ENCODE measurements at places on chromosomes 6 and 20. TPM values are rescaled to one million over a fixed set of nuclear protein-coding genes. Genes with fewer than 3 reads are reported as not detected.

Gene BPIFB2
- 0.85 TPM for polyA plus RNA-seq

Gene HTR1E
- not detected for polyA plus RNA-seq

Gene SCRT2
- polyA plus RNA-seq: not detected

Gene CAGE1
- polyA plus RNA-seq: 0.02 TPM

Gene GSTA3
- 0.13 TPM for polyA plus RNA-seq

Gene MYBL2
- 11.6 TPM for polyA plus RNA-seq

Gene TCP11
- polyA plus RNA-seq: 0.02 TPM

Gene MAS1
- not detected for polyA plus RNA-seq

Gene PI3
- 430 TPM for polyA plus RNA-seq

Gene MAVS
- polyA plus RNA-seq: 20.5 TPM

Gene ME1
- 17.4 TPM for polyA plus RNA-seq
